T-helper 1 cell (primary cell): ENCODE measurements at places on chromosomes 4 and X.

DNA sequence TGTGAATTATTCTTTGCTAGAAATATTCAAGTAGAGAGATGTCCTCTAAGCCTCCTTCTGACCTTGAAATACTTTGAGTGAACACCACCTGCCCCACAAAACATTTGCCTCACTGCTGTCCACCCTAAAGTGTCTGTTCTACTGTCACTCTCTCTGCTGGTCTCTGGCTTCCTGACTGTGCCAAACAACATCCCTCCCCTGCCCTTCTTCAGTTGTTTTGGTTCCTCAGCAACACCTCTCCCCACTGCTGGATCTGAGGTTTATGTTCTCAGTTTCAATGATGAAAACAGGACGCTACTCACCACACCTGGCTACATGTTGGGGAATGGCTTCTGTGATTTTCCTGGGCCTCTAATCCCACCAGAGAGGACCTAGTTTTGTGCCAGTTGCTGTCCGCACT, 456.9 kb downstream of the BCOR start:
- no peak for DNase-seq

GRCh38 chr4:11428231-11428898, at the start of gene HS3ST1:
TSS of gene HS3ST1 (minus strand) at chr4:11428894. CDS start at chr4:11400005, 28,889 bp downstream.
- DNase-seq, result no peak

DNA sequence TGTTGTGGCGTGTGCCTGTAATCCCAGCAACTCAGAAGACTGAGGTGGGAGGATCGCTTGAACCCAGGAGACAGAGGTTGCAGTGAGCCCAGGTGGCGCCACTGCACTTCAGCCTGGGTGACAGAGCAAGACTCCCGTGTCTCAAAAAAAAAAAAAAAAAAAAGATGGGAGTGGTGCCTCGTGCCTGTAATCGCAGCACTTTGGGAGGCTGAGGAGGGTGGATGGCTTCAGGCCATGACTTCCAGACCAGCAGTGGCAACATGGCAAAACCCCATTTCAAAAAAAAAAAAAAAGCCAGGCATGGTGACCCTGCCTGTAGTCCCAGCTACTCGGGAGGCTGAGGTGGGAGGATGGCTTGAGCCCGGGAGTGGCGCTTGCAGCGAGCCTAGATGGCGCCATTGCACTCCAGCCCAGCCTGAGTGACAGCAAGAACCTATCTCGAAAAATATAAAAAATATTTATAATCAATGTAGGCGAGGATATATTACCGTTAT, 27.0 kb downstream of the EIF2S3 start:
- DNase-seq, result peak; percentile 66

- no peak for DNase-seq
Observed at GRCh38 chrX:21490341-21490740, 116.1 kb downstream of the CNKSR2 start.

- DNase-seq, result no peak
Observed at GRCh38 chr4:138851391-138852335, 163.9 kb upstream of the NOCT start.

DNA sequence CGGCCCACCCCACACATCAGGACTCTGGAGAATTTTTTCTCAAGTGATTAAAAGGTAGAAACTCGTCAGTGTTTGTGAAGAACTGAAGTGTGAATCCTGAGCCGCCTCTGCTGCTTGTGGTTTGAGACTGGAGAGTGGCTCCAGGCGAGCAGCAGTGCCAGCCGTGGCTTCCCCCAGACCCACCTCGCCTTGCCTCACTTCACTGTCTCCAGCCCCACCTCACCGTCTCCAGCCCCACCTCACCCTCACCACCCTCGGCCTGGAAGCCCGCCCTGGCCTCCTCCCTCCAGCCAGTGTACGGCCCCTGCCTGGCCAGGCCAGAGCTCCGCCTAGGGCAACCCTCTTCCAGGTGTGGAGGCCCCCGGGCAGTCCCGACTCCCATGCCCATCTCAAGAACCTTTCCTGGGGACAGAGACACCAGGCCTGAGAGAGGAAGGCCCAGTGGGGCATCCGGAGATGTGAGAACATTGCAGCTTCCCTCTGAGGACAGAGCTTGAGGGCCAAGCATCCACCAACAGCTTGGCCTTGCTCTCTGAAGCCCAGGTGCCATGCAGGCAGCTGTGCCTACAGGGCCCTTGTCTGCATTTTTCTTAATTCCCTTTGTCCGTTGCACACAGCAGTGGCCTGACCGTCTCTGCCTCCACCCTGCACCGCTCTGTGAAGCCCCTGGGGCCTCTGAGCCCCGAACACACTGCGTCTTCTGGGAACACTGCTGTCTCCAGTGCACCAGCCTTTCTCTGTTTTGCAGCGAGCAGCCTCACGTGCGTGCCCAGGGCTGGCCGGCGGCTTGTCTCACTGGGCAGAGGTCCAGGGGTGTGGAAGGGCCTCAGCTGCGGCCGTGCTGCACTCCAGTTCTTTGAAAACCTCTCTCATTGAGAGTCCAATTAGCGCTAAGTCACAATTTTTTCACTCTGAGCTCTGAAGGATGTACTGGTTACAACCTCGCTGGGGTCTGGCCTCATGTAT, 13.8 kb downstream of the SH3BP2 start:
- no peak for DNase-seq

DNA sequence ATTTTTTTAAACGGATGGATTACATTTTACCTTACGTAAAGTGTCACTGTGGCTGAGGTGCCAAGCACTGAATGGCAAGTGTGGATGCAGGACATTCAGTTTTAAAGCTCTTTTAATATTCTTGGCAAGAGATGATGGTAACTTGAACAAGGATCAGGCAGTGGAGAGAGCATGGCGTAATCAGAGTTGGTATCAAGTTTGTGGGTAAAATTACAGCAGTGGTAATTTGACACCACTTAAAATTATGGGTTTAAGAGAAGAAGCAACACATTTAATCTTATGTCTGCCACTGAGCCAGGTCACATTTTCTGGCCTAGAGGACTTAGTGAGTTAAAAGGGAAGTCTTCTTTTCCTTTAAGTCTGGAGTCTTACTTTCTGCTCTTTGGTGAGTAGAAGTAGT, 100.5 kb downstream of the NAA11 start:
- no peak for DNase-seq

GRCh38 chrX:48696909-48697727, 584 bp downstream of the SUV39H1 start:
- no peak for DNase-seq

GRCh38 chrX:150421816-150422215, 58.7 kb downstream of the MAMLD1 start:
- DNase-seq, result no peak

DNA sequence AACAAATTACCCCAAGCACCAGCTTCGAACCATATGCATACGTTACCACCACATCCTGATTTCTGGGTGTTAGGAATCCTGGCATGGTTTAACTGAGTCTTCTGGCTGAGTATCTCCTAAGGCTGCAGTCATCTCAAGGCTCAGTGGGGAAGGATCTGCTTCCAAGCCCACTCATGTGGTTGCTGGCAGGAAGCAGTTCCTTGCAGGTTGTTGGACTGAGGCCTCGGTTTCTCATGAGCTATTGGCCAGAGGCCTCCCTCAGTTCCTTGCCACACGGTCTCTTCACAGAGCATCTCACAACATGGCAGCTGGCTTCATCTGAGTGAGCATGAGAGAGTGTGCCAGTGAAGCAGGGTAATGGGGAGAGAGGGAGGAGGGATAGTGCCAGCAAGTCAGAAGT, 96.1 kb upstream of the MTM1 start:
- DNase-seq, result no peak

DNA sequence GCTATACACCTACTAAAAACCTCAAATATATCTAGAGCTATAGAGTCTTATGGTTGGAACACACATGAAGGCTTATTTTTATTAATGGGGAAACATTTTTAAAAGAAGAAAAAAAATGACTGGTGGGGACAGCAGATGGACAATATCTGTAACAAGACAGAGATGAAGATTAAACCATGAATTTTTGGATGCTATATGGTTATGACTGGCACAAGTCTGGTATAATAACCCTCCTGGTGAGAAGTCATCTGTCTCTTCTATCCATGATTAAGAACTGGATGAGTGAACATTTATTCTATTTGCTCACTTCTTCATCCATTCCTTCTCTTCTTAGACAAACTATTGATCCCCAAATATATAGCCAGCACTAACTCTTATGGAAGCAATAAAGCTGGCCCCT, 104.4 kb downstream of the EFHC2 start:
- no peak for DNase-seq

DNA sequence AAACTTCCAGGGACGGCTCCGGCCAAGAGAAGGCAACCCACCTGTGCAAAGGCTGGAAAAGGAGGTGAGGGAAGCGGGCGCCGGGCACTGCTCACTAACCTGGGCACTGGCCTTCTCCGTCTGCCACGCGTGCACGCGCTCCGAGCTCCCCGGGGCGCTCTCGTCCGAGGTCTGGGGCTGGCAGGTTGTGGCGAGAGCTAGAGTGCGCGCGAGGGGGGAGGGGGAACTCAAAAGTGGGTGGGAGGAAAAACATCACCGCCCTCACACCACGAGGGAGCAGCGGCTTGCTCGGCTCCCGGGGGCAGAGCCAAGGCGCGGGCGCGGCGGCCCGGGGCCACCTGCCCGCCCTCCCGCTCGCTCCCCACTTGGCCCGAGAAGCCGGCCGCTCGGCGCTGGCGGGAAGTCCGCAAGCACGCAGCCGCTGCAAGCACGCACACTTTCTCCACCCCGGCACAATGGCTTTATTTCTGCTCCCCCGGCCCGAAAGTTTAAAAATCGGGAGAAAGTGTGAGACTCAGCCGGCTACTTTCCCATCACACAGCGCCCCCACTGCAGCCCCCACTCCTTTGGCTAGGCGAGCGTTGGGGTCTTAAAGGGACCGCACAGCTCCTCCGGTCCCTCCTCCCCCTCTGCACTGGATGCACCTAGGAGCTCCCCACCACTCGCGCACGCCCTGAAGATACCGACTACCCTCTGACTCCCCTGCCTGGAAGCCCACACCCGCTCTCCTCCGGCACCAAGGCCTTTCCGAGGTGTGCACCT, at the start of gene CHRDL1:
TSS of gene CHRDL1 (minus strand) at position 173 of the 762 bp plus-strand sequence. CDS start 3,636 bp downstream, outside the sequence.
- DNase-seq, result no peak

DNA sequence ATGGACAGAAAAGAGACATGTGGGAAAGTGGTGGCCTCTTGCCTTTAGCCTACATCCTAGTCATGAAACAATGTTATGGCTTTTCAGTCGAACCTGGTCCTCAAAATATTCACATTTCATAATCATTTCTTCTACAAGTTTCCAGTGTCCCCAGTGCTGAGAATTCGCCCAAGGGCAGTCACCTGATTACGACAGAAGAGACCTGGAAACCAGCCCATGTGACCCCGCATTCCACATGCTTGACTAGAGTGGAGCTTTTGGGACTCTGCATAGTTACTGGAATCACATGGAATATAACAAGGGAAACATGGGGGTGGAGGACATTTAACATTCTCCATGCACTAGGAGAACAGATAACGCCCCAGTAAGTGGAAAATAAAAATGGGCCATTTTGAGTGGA, 100.1 kb downstream of the PPARGC1A start:
- no peak for DNase-seq

DNA sequence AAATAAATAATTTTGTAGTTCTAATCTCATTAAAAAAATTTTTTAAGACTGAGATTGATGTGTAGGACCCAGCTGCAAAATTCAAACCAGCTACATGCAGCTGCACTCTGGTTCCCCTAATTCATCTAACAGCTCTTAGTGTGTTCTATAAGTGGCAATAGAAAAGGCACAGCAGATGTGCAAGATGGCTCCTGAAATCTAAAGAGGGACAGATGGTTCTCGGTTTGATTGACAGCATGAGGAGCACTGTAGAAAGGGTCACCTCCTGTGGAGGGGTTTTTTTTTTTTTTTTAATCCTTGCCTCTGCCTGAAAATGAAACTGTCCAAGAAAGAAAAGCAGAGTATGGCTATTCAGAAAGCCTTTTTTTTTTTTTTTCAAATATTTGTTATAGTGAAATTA, 16.9 kb upstream of the OCIAD1 start:
- DNase-seq, result no peak

GRCh38 chrX:141415889-141416288, 168.6 kb downstream of the SPANXA1 start:
- DNase-seq, result no peak

- DNase-seq, result no peak
Observed at GRCh38 chr4:47390428-47391125, 72.9 kb downstream of the COMMD8 start.

- DNase-seq, result no peak
Observed at GRCh38 chr4:163815776-163816175, 321.3 kb downstream of the TMA16 start.

GRCh38 chr4:20603671-20604313, 96.5 kb upstream of the PACRGL start:
- DNase-seq, result no peak

- DNase-seq, result no peak
Observed at GRCh38 chr4:153724606-153725005, 35.2 kb downstream of the RNF175 start.

GRCh38 chr4:123783921-123784320, 387.3 kb downstream of the SPRY1 start:
- no peak for DNase-seq

GRCh38 chrX:34873500-34874225, 68.9 kb upstream of the FAM47B start:
- DNase-seq, result no peak

- DNase-seq, result no peak
Observed at GRCh38 chr4:106659371-106659770, 290.8 kb upstream of the GIMD1 start.

- no peak for DNase-seq
Observed at GRCh38 chr4:55218041-55218440, 92.6 kb upstream of the KDR start.

GRCh38 chrX:4994855-4995254, 1233.8 kb downstream of the NLGN4X start:
- DNase-seq, result no peak

DNA sequence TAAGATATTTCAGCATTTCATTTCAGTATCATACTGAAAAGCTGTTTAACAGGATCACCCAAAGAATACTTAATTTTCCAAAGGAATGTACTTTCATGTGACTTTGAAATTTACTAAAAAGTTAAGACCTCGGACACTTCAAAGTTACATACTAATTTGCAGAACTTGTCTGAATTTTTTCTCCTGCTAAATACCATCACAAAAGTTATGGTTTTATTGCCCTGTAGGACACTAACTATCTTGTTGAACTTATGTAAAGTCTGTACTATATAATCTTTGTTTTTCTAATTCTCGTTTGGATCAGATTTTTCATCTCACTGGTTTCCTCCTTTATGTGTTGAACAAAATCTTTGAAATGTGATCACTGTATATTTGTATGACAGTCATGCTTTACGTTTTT, 37.2 kb upstream of the GRID2 start:
- no peak for DNase-seq

- no peak for DNase-seq
Observed at GRCh38 chrX:65878456-65878855, 161.4 kb downstream of the VSIG4 start.

GRCh38 chr4:168831585-168831918, 178.5 kb downstream of the CBR4 start:
- no peak for DNase-seq

DNA sequence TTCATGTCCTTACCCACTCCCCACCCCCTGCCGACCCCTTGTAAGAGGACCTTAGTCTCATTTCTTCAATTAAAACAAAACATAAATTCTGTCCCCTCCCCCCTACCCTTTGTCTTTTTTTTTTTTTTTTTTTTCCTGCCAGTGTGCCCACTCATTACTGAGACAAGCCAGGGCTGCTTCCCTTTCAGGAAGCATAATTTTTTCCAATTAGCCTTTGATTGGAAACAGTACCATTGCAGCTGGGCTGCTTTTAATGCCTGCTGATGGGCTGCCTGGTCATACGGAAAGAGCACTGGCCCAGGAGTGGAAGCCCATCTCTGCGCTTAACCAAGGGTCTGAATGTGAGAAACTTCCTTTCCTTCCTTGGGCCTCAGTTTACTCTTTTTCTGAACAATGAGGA, 18.6 kb upstream of the CAPN6 start:
- DNase-seq, result no peak

GRCh38 chr4:59570860-59571476, 1629.2 kb upstream of the ADGRL3 start:
- no peak for DNase-seq
